ENCODE measurements at places on chromosomes 16 and 17.

- no peak for DNase-seq
These were observed 23.9 kb downstream of the SLC39A11 start for GRCh38 chr17:73068322-73069153.

GRCh38 chr17:79597040-79597439, 13.8 kb downstream of the RBFOX3 start:
- DNase-seq = no peak

DNA sequence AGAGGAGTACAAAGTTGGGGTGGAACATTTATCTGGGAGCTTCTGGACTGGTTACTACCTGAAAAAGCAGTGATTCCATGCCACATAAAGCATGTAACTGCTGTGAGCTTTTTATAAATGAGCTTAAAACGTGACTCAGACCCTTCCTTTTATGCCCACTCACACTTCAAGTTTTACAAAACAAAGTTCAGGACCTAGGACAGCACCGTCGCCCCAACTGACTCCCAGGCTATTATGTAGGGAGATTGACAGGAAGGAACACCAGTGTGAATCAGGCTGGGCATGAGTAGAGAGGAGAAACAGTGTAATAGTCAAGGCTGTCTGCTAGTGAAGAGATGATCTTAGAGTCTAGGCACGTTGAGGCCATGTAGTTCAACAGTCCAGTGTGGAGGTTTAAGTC, 91.6 kb upstream of the DNAH9 start:
- DNase-seq = no peak

GRCh38 chr16:88329726-88330700, 52.7 kb upstream of the ZNF469 start:
- DNase-seq = no peak

- no peak for DNase-seq
These were observed 23.5 kb downstream of the SMTNL2 start for GRCh38 chr17:4607773-4608187.

DNA sequence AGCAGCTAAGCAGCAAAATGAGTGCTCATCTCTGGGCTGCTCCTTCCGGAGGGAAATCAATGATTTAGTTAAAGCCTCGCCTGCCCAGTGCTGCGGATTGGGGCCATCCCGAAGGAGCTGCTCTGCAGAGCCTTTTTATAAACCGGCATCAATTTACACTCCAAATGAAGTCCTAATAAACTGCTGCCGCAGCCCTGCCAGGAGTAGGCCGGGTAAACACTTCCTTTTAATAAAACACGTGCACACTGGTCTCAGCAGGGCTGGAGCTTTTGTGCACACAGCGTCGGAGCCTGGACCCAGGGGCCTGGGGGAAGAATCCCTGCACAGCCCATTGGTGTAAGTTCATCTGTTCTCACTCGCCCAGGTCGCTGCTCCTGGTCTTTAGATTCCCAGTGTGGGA, 79.6 kb upstream of the HS3ST2 start:
- DNase-seq = no peak

DNA sequence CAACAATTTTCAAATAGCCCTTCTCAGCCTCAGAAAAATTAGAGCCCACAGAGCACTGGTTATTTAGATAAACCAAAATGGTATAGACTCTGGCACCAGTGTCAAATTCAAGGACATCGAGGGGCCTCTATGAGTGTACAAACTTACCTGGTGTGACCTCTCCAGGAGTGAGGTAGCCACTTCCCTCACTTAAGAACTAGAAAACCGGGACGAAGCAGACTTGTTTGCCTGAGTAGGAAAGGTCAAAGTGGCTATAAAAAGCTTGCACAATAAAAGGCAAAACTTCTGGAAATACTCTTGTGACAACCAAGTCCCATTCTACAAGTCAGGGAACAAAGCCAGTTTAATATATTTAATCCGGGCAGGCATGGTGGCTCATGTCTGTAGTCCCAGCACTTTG, 39.2 kb upstream of the PRSS54 start:
- no peak for DNase-seq

DNA sequence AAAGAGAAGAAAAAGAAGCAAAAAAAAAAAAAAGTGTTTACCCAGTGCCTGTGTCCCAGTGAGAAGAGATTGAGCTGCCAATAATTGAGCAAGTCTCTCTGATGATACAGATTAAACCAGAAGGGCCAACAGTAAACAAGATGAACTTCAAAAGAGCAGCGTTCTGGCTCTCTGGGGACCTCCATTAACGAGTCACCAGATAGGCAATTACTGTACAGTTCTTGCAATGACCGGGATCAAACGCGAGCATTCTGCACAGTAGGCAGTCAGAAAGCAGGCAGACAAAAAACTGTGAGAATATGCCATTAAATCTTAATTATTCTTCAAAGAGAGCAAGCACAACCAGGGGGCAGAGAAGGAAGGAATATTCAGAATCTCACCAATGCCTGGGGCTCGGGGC, 626.1 kb downstream of the TMEM114 start:
- no peak for DNase-seq

DNA sequence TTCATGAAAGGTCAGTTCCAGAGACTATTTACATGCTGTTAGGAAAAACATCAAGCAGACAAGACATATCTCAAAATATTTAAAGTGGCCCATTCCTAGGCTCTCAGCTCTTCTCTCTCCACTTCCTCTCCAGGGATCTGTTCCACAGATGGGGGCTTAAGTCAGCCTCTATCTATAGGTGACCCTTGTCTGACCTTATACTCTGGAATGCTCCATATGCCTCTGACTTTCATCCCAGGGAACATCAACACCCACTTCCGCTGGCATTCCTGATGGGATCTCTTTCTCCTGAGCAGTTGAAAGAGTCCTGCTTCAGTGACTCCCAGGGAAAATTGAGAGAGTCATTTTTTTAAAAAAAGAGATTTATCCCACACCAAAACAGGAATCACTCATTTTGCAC, 11.5 kb upstream of the WIPI1 start:
- DNase-seq = no peak

DNA sequence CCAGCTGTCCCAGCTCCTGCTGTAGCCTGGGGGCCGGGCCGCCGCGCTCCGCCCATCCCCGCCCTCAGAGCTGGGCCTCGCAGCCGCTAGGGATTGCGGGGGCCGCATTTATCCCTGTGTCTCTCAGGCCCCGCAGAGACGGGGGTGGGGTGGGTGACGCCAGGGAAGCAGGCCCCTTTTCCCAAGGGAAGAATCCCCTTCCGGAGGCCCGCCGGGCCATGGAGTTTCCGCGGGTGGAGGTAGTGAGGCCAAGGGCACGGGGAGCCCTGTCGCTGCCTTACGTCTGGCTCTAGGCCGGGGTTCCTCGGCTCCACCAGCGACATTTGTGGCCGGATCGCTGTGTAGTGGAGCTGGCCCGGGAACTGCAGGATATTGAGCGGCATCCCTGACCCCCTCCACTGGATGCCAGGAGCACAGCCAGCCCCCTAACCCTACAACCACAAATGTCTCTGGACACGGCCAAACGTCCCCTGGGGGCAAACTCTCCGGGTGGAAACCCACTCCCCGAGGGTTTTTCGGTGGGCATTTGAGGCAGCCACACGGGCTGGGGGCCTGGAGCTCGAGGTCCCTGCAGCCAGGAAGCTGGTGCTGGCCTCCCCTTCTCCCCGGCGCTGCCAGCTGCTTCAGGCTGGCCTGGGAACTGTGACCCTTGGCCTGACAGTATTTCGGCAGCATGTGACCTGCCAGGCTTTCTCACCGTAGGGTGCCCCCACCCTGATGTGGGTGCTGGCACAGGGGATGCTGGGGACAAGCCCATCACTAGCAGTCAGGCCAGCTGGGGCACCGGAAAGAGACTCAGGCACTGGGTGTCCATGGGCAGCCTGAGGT, 12.0 kb upstream of the CD300A start:
- no peak for DNase-seq

All from GM03348 (cell line).